ENCODE measurements at places on chromosomes 3 and 15.

- DNase-seq = no peak
Observed at GRCh38 chr15:89107984-89108383, 19.7 kb downstream of the ABHD2 start.

DNA sequence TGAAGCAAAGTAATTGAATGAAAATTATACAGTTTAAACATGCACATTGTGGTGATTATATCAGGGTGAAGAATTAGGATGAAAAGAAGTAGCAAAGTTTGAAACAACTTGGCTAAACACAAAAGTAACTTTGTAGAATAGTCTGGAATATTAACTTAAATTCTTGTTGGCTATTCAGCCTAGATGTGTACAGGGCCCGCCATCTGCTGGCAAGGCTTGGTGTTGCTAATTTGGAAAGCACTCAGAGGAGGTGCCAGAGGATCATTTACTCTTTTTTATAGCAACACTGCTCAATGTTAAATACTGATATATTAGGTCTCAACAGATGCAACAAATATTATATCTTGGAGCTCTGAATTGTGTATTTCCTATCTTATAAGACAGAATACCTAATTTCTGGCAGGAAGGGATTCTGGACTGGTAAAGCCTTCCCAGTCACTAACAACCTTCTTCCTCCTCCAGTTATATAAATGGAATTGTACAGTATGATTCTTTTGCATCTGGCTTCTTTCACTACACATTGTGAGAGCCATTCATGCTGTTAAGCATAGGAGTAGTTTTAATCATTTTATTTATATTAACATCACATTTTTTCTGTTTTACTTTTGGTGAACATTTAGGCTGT lies 36.1 kb downstream of the TTC23 start:
- DNase-seq = peak; percentile 33

- no peak for DNase-seq
Observed at GRCh38 chr3:129756871-129757270, 136.6 kb downstream of the TMCC1 start.

GRCh38 chr3:108408883-108409799 lies 101.3 kb downstream of the MYH15 start:
- DNase-seq = no peak

GRCh38 chr3:123816673-123817207 lies 67.4 kb downstream of the MYLK start:
- DNase-seq = no peak
